ENCODE measurements at places on chromosomes 4 and X. TPM values are rescaled to one million over a fixed set of nuclear protein-coding genes. Genes with fewer than 3 reads are reported as not detected.

CSAG1 gene
- 5.1 TPM for total RNA-seq

GRCh38 chrX:111035256-111035655 lies 60.7 kb upstream of the PAK3 start:
- H3K4me1 ChIP-seq = no peaks in the 10 kb centered on the region
- H3K4me3 ChIP-seq = no peak overlapping the region
- H3K36me3 ChIP-seq = no peaks in the 10 kb centered on the region
- no peaks in the 10 kb centered on the region for H3K27me3 ChIP-seq
- DNase-seq = no peak

- no peaks in the 10 kb centered on the region for H3K36me3 ChIP-seq
- peaks cover 21% of the 10 kb centered on the region for H3K4me1 ChIP-seq
- H3K27me3 ChIP-seq = no peaks in the 10 kb centered on the region
Measured at GRCh38 chr4:181613200-181613599, 630.0 kb upstream of the TENM3 start.

- DNase-seq = no peak
- peaks cover 31% of the 10 kb centered on the region for H3K4me1 ChIP-seq
- no peaks in the 10 kb centered on the region for H3K27me3 ChIP-seq
- H3K27ac ChIP-seq = peak overlapping the region; percentile 39
- H3K4me3 ChIP-seq = no peak overlapping the region
- H3K36me3 ChIP-seq = no peaks in the 10 kb centered on the region
Measured at GRCh38 chr4:118396881-118397622, 44.2 kb upstream of the PRSS12 start.

GRCh38 chr4:172104539-172104938 lies 291.3 kb downstream of the GALNTL6 start:
- DNase-seq = no peak
- H3K27ac ChIP-seq = no peak overlapping the region
- no peaks in the 10 kb centered on the region for H3K27me3 ChIP-seq

DNA sequence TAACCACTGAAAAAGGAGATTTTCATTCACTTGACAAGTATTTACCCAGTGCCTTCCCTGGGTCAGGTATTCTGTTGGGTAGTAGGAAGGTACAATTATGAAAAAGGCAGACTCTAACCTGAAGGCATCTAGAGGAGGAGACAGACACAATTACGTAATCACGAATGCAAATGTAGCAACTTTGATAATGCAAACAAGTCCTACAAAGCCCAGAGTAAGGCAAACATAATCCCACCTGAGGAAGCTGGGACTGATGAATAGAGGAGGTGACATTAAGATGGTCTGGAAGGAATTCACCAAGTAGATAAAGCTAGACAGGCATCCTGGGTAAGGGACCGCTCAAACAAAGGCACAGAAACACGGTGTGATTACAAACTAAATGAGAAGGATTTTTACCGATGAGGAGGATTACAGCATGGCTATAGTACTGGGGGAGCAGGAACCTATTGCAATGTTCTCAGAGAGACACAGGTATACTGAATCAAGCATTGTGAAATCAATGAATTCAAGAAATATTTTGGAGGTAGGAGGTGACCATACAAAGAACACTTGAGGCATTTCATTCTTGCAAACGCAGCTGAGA lies 37.1 kb downstream of the TMEM150C start:
- peaks cover 5% of the 10 kb centered on the region for H3K4me1 ChIP-seq
- no peak overlapping the region for H3K4me3 ChIP-seq
- no peaks in the 10 kb centered on the region for H3K36me3 ChIP-seq
- H3K27ac ChIP-seq = no peak overlapping the region
- no peak for DNase-seq

- peaks cover 20% of the 10 kb centered on the region for H3K4me1 ChIP-seq
- peak; percentile 52 for DNase-seq
- peak overlapping the region; percentile 64 for H3K27ac ChIP-seq
- no peaks in the 10 kb centered on the region for H3K36me3 ChIP-seq
- H3K27me3 ChIP-seq = peaks cover 4% of the 10 kb centered on the region
Measured at GRCh38 chrX:41085512-41085877, 250 bp downstream of the USP9X start.

GRCh38 chr4:86942185-86942666 lies 7.4 kb downstream of the AFF1 start:
- H3K4me1 ChIP-seq = peaks cover 26% of the 10 kb centered on the region
- no peak for DNase-seq
- H3K27me3 ChIP-seq = no peaks in the 10 kb centered on the region
- no peaks in the 10 kb centered on the region for H3K36me3 ChIP-seq
- H3K4me3 ChIP-seq = no peak overlapping the region

Data from endothelial cell (in vitro differentiated cells).